ENCODE measurements at places on chromosomes 6 and 20. TPM values are rescaled to one million over a fixed set of nuclear protein-coding genes. Genes with fewer than 3 reads are reported as not detected.

Gene FOXC1
- 7.3 TPM for polyA plus RNA-seq

Gene HCK
- 30.9 TPM for polyA plus RNA-seq

Gene GSTA2
- polyA plus RNA-seq, result 85.8 TPM

Gene SCGN
- 1.8 TPM for polyA plus RNA-seq

Gene KHDC1
- 2.4 TPM for polyA plus RNA-seq

Gene WFDC5
- not detected for polyA plus RNA-seq

Gene SAMD3
- not detected for polyA plus RNA-seq

Gene MKKS
- 7.4 TPM for polyA plus RNA-seq

Gene RPN2
- polyA plus RNA-seq, result 135 TPM

Gene PLN
- polyA plus RNA-seq, result 1.1 TPM

Gene TBXT
- polyA plus RNA-seq, result not detected

Gene DACT2
- 2.4 TPM for polyA plus RNA-seq

Gene CFAP61
- polyA plus RNA-seq, result 0.24 TPM

Gene CST2
- not detected for polyA plus RNA-seq

Gene KIF13A
- 8.6 TPM for polyA plus RNA-seq

Gene CCDC167
- 22.4 TPM for polyA plus RNA-seq

Gene RSPO4
- 0.03 TPM for polyA plus RNA-seq

Gene BICRAL
- 6.3 TPM for polyA plus RNA-seq

Gene LY6G6F
- not detected for polyA plus RNA-seq

Gene ADRM1
- polyA plus RNA-seq, result 81.4 TPM

Gene DLL1
- polyA plus RNA-seq, result 7.0 TPM

Gene SAMD10
- 2.7 TPM for polyA plus RNA-seq

Gene RAD21L1
- 0.02 TPM for polyA plus RNA-seq

Gene ARFGEF3
- 0.45 TPM for polyA plus RNA-seq

Gene ID1
- polyA plus RNA-seq, result 301 TPM

Gene ZNF337
- 7.1 TPM for polyA plus RNA-seq

Gene TSHZ2
- polyA plus RNA-seq, result 47.5 TPM
